ENCODE measurements at places on chromosomes 5 and 9.
A peak's percentile ranks its signal among the peaks of the same experiment; 100 is the strongest.

GRCh38 chr5:163943546-163943945 is 438.1 kb downstream of the MAT2B start:
- no peak for DNase-seq

DNA sequence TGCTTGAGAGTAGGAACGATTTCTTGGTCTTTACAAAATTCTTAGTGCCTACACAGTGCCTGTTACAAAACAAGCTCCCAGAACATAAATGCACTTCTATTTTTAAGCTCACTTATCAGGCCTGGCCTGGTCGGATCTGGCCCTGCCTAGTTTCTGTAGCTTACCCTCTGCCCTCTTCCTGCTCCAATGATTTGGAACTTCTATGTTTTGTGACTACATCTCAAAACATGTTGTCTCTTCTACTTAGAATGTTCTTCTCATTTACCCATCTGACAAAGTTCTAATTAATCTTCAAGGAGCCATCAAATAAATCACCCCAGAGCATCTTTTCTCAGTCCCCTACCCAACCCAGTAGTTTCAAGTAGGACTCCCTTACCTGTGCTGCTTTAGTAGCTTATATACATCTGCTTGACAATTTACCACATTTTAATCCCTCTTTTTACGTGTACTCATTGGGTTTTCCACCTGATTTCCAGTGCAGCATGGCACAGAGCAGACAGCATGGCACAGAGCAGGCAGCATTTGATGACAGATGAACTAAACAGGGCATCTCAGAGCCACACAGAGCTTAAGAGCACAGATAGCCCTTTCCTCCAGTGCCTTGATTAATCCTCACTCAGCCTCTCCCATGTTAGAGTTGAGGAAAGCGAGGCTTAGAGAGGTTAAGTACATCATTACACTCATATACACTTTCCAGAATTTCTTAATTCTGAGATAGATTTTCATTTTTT is 171.9 kb downstream of the MAPKAP1 start:
- no peak for DNase-seq

GRCh38 chr5:147245381-147246165 is 10.7 kb downstream of the STK32A start:
- DNase-seq = no peak

- DNase-seq = no peak
Observed at GRCh38 chr9:90965226-90966030, 163.8 kb downstream of the SYK start.

- no peak for DNase-seq
Observed at GRCh38 chr5:76391014-76391413, 12.1 kb upstream of the IQGAP2 start.

- peak; percentile 34 for DNase-seq
Observed at GRCh38 chr5:109038209-109038840, 290.6 kb downstream of the FER start.

DNA sequence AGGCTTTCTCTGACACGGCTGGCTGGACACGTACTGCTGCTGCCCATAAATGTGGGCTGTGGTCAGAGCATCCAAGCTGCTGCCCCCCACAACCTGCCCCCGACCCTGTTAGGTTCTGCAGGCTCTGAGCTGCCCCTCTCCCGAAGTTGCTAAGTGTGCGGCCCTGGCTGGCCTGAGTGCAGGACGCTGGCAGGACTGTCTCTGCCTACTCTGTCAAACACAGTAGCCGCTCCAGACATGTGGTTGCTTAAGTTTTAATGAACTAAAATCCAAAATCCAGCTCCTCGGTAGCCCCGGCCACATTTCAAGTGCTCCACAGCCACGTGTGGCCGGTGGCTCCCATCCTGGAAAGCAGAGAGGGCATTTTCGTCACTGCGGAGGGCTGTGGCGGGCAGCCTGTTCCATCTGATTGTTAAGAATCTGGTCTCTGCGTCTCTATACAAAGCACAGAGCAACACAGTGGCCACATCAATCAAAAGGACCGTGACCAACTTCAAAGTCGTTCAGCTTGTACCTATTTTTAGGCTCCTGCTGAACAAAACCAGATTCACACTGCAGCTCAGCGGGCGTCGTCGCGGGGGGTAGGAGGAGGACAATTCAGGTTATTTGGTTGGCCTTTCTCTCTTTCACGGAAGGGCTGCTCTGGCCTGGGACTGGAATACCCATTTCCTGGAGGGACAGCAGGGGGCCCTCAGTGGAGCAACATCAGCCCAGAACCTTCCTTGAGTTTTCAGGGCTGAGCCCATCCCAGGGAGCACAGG is 68.9 kb downstream of the PTCH1 start:
- no peak for DNase-seq

GRCh38 chr9:112224401-112225289 is 49.5 kb upstream of the SUSD1 start:
- DNase-seq = peak; percentile 17

- no peak for DNase-seq
Observed at GRCh38 chr5:5613261-5613990, 190.9 kb downstream of the ICE1 start.

DNA sequence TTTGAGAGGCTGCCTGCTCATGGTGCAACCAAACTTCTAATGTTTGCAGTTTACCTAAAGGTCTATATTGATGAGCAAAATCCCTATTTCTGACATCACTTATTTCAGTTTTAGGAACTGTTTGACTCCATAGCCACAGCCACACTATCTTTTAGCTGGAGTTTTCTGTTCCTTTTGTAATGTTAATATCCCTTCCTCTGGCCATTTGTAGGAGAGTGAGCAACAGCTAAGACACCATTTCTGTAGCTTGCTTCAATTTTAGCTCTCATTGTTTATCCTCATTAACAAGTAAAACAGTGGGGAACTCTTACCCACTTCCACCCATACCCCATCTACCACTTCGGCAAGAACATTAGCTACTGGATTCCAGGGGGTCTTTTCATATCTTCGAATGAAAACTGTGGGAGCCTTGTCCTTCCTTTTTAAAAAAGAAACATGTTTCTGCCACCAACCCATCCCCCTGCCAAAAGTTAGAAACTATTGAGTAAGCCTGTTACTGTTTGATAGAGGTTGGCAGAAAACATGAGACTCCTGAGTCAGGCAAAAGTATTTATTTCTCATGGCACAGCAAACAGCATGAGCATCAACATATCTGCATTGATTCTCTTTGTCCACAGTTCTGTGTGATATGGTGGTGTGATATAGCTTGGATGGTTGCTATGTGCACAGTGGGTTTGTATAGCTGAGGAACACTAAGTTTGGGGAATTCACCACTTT is 174.1 kb downstream of the MEF2C start:
- no peak for DNase-seq

GRCh38 chr5:140627972-140628371 is 5.0 kb downstream of the CD14 start:
- DNase-seq = no peak

DNA sequence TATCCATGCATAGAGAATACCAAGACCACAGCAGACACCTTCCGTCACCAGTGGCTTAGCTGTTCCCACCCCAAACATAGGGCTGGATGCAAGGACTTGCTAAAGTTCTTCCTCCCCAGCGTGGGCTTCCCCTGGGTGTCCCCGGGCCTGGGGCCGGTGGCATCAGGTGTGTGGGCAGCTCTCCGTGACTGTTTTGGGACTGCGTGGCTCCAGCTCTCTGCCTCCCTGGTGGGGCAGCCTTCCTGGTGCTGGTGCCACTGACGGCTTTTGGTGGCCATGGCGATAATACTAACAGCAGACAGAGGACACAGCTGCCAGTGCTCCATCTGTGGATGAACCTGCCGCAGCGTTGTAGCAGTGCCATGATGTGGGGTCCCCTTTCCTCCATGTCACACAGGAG is 4.9 kb downstream of the CACFD1 start:
- no peak for DNase-seq

GRCh38 chr5:264338-264737 is 7.1 kb upstream of the PDCD6 start:
- DNase-seq = no peak

- no peak for DNase-seq
Observed at GRCh38 chr9:131478421-131478868, 24.3 kb upstream of the POMT1 start.

DNA sequence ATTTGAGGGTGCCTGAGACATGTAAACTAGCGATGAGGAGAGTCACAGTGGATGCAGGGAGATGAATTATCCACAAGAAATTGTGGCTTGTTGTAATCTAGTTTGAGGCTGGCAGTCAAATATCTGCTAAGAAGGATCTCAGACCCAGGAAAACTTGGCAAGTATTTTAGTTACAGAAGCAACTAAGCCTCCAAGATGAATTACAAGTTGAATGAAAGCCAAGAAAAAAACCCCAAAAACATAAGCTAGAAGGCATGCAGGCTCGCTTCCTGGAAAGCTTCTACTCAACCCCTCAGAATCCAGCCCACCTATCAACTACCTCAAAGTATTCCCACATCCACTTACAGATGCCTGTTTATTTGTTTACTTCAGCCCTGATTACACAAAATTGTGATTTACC is 696.9 kb downstream of the MAT2B start:
- no peak for DNase-seq

DNA sequence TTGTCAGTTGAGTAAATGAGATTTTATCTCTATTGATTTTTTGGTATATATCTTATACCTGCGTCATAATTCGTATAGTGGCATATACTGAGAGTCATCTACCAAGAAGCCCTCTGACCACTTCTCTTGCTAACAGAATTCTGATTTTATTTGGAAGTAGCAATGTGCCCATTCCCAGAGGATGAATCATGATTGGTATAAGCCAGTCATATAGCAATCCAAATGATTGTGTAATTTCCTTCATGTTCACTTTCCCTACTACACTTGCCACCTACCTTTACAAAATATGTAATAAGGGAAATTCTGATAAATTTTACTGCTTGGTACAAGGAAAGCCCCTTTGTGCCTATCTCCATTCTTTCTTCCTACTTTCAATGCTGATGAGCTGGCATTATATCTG is 16.1 kb upstream of the ZNF462 start:
- DNase-seq = peak; percentile 83

DNA sequence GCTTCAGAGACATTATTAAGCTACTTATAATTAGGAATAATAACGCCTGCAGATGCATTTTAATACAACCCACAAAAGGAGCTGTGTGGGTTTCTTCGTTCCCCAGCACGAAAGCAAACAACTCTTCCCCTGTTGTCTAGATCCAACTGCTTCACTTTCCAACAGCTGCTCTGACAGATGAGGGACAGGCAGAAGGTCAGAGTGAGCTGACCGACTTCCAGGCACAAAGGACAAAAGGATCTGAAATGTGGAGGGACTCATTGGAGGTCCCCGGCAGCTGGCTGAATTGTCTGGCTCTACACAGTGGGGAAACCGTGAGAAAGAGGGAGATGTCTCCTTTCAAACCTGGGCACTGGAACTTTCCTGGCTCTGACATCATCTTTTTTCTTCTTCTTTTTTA is 79.1 kb upstream of the ALDH1B1 start:
- no peak for DNase-seq

DNA sequence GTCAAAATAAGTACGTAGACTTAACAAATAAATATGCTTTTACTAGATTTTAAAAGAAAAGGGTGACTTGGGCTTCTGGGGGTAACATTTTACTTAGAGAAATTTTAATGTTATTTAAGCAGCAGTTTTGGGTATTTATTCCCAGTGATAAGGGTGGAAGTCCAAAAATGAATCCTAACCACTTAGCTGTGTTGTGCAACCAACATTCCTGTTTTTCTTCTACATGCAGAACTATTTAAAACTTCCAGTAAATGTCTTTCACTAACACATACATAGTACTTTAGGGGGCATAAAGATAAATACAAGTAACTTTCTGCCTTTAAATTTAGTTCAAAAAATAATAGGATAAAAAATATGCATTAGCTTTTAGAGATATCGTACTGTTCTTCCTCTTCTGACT is 436.7 kb downstream of the CTNND2 start:
- DNase-seq = no peak

GRCh38 chr5:139445325-139446170 is 6.2 kb upstream of the DNAJC18 start:
- peak; percentile 80 for DNase-seq

- no peak for DNase-seq
Observed at GRCh38 chr9:132367613-132368313, 13.0 kb upstream of the SETX start.

- peak; percentile 91 for DNase-seq
Observed at GRCh38 chr9:22084336-22085035, 75.4 kb upstream of the CDKN2B start.

GRCh38 chr5:67996596-67996995 is 219.0 kb upstream of the PIK3R1 start:
- DNase-seq = no peak

GRCh38 chr9:11893331-11893730 is 799.9 kb upstream of the TYRP1 start:
- DNase-seq = no peak

DNA sequence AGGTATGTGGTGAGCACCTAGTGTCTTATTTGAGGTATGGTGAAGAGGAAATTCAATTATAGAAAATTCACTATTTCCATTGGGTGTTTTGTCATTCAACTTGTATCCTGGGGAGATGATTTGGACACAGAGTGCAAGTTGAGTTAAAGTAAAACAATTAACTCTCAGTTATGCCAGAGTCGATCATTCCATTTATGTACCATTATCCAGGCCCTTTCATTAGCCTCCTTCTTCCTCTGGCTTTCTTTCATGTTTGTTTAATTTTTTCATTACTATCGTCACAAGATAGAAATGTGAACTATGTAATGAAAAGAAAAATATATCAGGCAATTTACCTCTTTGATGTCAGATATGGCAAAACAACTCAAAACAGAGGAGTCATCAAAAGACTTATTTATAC is 1347.2 kb upstream of the NUDT12 start:
- DNase-seq = no peak
